ENCODE measurements at places on chromosomes 12 and 14.

DNA sequence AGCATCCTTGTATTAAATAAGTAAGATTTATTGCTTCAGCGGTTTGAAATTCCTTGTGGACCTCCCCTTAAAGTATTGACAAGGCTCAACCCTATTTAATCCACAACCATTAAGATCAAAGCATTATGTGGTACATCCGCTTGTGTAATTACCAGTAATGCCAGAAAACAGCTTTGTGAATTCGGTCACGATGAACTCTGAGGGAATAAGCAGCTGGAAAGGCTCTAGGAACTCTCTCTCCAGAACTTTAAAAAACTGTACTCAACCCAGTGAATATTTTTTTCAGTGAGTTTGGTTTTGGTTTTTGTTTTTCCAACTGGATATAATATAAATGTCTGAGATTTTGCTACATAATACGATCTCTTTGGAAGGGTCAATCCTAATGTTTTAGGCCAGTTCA lies 49.3 kb upstream of the DIO2 start:
- DNase-seq = no peak

- no peak for DNase-seq
These were observed 7.3 kb downstream of the CAND1 start for GRCh38 chr12:67276421-67276820.

- no peak for DNase-seq
These were observed 27.4 kb upstream of the BATF start for GRCh38 chr14:75494896-75495295.

DNA sequence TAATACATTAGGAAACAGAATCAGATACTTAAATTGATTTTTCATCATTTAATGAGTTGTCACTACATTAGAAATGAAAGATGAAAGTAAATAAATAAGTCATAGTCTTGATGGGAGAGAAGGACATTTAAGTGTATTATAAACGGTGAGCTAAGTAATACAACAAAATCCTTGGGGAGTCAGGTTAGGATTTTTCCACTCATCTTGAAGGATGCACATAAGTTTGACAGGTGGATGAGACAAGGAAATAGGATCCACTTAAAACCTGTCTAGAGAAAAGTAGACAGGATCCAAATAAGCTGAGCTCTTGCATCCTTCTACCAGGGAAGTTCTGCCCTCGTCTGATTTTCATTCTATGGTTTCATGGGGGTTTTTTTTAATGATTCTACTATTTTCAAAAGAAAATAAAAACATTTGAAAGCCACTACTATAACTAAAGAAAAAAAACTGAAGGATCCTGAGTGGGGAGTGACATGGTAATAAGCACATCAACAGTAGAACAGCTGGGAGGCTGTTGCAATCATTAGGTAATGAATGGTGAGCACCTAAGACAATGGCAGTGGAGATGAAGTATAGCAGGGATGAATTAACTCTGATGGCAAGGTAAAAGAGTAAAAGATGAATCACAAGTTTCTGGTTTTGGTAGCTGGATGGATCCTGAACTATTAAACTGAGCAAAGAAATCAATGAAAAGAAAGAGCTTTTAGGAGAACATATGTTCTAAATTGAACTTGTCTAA lies 17.0 kb downstream of the CEP128 start:
- DNase-seq = no peak

Data from heart left ventricle (tissue), 16 donors.